NCI-H345 (cell line): ENCODE measurements at places on chromosomes 2 and 18.
A peak's percentile ranks its signal among the peaks of the same experiment; 100 is the strongest.

GRCh38 chr2:82656420-82656819 is 1802.7 kb downstream of the SUCLG1 start:
- no peak for DNase-seq

- peak; percentile 70 for DNase-seq
Observed at GRCh38 chr18:49447810-49448745, 12.4 kb downstream of the DYM start.

DNA sequence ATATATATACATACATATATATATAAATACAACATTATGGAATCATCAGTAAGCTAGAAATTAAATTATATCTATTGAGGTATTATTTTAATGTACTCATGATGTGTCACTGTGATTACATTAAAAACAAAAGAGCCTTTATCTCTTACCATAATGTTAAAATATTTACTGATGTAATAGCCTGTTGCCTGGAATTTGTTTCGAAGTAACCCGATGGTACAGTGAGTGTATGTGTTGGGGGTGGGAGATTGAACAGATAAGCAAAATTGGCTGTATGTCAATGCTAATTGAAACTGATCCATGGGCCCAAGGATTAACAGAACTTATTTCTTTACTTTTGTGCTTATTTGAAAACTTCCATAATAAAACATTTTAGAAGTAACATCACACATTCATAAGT is 1473.2 kb downstream of the LRP1B start:
- DNase-seq = no peak

DNA sequence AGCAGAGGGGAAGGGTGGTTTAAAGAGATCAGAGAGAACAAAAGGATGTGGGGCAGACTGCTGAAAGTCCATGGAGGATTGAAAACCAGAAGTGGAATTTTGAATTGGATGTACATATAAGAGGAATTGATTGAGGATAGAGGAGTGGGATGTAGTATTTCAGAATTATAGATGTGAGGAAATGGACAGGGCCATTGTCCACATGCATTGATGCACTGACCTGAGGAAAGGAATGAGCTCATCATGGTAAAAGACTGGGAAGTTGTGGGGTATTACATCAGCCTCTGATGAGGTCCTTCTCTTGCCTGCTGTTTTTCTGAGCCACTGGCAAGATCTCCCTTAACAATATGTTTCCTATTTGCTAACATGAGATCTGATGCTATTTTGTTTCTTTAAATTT is 365.7 kb upstream of the FANCL start:
- DNase-seq = no peak

GRCh38 chr18:52200406-52200805 is 139.6 kb upstream of the DCC start:
- no peak for DNase-seq

- DNase-seq = no peak
Observed at GRCh38 chr2:19687017-19687659, 214.6 kb downstream of the TTC32 start.

GRCh38 chr2:95734976-95735890 is 143.4 kb downstream of the TRIM43 start:
- DNase-seq = no peak

DNA sequence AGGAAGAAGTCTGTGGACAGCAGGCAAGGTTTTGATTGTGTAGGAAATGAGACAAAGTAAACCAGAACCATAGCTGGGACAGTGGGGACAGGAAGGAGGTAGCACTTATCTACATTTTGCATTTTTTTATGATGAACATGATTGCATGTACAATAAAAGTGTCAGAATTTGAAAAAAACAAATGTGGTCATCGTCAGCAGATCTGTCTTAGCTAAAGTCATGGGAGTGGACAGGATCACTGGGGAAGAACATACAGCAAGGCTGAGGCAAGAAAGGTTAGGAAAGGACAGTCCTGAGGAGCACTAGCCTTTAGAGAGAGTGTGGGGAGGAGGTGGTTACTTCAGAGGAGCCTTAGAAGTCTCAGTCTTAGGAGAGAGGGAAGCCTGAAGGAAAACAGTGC is 35.1 kb upstream of the SLC14A2 start:
- DNase-seq = no peak

DNA sequence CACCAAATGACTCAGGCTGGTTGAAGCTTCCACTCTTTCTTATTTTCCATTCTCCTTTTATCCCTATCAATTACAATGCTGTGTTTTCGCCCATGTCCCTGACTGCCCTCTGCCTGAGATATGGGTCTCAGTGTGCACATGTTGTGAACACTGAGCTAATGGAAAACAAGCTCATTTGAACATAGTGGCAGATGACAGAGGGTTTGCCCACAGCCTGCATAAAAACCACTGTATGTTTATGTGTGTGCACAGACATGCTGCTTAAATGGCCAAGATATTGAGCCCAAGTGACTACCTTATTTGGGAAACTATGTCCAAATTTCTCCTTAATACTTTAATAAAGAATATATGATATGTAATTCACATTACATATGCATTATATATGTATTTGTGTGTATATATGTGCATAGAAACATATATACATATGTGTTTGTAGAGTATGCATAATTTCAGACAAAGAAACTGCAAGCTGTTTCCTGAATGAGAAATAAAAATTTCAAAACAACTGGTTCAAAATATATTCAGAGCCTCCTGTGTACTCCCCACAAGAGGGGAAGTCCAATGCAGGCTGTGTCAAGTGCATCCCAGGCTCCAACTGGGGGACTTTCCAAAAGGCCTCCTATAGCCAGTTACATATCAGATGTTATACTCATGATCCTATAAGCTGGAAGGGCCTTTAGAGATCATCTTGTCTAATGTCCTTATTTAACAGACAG is 92.7 kb upstream of the CD302 start:
- no peak for DNase-seq

DNA sequence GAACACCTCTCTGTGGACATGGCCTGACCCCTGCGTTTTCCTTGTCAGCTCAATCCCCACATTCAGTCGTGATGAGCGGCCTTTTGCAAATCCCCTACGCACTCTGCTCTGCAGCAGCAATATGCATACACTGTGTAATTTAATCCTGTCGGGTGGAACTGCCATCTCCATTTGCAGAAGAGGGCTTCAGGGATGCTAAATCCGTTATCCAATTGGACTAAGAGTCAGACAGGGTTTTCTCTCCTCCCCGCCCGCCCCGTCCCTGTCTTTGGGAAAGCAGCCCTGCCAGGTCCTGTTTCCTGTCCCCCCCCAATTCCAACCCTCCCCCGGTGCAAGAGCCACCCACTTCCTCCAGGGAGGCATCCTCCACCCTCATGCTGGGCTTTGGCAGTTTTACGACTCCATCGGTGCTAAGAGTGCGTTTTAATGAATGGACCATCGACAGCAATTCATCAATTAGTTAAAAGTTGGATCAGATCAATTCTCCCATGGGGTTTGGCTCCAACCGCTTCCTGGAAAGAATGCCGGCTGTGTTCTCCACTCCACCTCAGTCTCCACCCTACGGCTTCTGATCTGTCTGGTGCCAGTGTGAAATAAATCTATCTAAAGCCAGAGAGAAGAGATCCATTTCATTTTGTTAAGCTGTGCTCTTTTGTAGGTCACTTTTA is 53.5 kb upstream of the ASAP2 start:
- no peak for DNase-seq

DNA sequence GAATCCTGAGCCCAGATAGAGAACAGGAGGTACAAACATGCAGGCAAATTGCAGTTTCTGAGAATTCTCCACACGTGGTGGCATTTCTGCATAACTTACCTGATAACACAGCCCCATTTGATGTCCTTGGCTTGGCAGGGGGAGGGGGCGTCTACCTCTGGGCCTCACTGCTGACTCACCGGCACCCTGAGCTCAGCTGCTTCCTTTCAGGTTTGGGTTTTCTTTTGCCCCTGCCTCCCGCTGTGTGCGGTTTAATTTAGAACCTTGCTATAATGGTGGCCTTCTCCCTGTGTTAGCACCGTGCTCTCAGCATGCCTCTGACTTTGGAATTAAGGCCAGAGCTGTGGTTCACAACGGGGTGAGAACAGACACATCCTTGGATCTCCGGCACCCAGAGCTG is 4.4 kb downstream of the CTIF start:
- no peak for DNase-seq

- DNase-seq = no peak
Observed at GRCh38 chr2:171520471-171520870, 1.8 kb upstream of the CYBRD1 start.
